ENCODE measurements at places on chromosomes 2 and 18.

DNA sequence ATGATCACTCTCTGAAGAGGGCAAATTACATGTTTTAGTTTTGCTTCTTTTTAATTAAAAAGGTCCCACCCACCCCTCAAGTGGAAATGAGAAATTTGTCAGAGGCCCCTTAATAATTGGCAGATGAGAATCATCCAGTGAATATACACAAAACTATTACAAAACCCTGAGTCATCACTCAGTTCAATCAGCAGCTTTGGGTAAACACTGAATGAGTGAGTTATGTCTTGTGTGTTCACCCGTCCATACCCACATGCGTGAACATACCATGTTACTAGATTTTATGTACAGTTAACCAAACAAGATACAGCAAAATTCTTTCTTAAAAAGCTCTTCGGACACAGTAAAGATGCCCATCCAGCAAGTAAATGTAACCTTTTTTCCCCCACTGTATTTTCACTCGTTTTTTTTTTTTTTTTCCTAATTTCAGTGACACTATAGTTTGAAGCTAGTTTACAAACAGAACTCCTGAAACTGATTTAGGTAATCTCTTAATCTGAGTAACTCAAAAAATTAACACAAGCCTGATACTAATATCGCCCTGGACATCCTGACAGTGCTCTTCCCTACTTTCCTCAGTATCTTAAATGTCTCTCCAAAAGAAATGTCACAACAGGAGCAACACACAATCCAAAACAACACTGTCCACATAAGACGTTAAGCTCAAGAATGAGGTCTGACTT, 1.4 kb downstream of the PSME4 start:
- ATAC-seq, result peak; percentile 17

DNA sequence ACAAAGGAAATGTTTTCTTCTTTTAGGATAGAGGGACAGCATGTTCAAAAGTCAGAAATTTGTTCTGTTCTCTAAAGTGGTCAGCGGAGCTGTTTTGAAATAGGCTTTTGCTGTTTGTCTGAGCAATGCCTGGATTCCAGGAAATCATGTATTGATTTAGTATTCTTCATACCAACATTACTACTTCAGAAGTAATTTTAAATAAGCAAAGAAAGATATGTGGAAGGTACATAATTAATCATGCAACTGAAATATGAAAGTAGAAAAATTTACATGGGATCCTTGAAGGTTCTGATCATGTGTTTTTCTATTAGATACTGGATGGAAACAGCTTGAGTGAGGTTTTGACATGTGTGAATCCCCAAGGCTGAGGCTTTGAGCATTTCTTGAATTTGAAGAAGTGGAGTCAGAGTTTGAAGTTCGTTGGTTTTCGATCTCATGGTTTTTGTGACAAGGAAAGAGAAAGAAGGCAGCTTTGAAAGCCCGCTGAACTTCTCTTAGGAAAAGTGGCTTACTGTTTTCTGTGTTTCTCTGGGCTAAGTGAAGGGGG, 220.0 kb downstream of the LDLRAD4 start:
- ATAC-seq, result no peak

DNA sequence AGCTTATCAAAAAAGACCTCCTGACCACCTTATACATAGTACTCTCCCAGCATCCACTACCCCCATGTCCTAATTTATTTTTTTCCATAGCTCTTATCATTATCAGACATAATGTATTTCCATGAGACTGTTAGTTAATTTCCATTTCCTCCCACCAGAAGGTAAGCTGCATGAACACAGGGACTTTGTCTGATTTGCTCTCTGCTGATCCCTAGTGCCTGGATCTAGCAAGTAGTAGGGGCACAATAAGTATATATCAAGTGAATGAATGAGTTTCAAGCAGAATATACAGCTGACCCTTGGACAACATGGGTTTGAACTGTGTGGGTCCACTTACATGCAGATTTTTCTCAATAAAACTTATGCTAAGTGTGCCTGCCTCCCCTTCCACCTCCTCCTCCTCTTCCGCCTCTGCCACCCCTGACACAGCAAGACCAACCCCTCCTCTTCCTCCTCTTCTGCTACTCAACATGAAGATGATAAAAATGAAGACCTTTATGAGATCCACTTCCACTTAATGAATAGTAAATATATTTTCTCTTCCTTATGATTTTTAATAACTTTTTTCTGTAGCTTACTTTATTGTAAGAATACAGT, 53.8 kb downstream of the CTAGE1 start:
- ATAC-seq, result no peak

DNA sequence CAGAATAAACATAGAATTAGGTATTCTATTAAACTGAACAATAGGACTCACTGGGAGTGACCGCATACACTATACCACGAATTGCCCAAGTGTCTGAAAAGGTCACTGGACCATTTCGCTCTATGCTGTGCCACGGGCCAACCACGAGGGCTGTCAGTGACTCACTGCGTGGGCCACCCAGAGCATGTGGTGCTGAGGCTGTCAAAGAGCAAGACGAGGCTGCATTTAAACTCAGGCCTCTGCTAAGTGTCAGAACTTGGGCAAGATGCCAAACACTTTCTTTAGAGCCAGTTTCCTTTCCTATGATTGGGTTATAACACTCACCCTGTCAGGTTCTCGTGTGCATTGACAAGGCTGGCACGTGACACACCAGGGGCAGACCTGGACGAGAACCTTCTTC, 97.5 kb downstream of the SH3YL1 start:
- no peak for ATAC-seq

GRCh38 chr2:241852981-241853631, 5.6 kb downstream of the PDCD1 start:
- ATAC-seq, result no peak

- ATAC-seq, result no peak
Observed at GRCh38 chr18:68942230-68942629, 144.3 kb downstream of the CCDC102B start.

GRCh38 chr2:102514061-102514785, 41.2 kb downstream of the SLC9A4 start:
- ATAC-seq, result peak; percentile 100

GRCh38 chr2:140356697-140357096, 1576.5 kb upstream of the NXPH2 start:
- no peak for ATAC-seq

DNA sequence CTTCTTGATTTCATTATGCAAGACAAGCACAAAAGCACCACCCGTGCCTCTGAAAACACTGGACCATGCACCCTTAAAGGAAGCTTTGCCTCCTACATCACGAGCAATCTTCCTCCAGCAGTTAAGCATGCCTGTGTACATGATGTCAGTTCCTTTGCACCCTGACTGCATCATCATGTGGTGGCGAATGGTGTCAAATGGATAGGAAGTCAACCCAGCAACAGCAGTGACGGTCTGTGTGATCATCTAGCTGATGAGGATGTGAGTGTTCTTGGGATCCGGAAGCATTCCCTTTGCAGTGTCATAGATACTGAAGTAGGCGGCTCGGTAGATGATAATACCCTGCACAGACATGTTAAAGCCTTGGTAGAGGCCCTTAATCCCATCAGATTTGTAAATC, 240.7 kb upstream of the FAM98A start:
- ATAC-seq, result no peak

- ATAC-seq, result no peak
Observed at GRCh38 chr18:46040747-46041104, 31.3 kb downstream of the PSTPIP2 start.

DNA sequence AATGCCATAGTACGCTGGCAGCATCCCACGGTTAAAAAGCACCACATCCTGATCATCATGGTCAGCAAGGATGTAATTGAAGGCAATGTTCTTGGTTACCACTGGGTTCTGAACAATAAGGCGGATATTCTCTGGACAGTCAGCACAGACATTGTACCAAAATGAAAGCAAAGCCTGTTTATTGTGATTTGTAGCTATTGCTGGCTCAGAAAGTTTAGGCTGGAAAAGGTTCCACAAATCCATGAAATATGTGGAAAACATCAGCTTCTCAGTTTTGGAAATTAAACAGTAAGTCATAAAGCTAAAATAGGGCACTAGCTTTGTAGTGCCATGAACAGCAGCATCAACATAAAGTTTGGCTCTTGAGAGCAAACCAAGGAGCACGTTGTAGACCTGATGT, 52.2 kb downstream of the C2orf74 start:
- no peak for ATAC-seq

DNA sequence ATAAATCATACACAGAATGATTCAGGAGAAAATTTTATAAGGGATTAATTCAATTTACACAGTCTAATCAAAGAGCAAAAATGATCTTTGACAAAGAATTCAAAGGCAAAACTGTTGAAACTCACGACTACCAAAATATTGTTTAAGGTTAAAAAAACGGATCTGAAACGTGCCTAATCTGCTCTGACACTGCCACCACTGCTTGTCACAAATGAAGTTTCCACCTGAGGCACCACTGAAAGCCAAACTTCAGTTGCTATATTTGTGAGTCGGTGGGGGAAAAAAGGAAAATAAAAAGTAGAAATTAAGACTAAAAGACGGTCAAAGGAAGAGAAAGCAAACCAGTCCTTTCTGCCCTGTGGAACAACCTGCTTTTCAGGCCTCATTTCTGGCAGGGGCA, 140.6 kb upstream of the DNMT3A start:
- no peak for ATAC-seq

GRCh38 chr2:127415593-127416505, 2.4 kb upstream of the PROC start:
- ATAC-seq, result peak; percentile 77

DNA sequence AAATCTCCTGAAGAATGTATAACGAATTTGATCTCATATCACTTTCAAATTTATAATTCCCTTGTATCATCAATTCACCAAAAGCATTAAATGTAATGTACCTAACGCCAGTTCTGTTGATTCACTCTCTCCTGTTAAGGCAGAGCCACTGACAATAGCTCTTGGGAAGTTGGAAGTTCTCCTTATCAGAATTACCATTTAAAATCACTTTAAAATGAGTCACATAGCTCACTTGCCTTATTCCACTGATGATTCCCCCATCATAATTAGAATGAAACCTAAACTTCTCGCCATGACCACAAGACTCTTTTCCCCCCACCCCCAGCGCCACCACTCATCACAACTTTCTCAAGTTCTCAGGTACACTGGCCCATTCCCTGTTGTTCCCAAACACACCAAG, 117.1 kb downstream of the PID1 start:
- no peak for ATAC-seq

GRCh38 chr18:60053747-60054304, 154.0 kb downstream of the PMAIP1 start:
- ATAC-seq, result peak; percentile 99

DNA sequence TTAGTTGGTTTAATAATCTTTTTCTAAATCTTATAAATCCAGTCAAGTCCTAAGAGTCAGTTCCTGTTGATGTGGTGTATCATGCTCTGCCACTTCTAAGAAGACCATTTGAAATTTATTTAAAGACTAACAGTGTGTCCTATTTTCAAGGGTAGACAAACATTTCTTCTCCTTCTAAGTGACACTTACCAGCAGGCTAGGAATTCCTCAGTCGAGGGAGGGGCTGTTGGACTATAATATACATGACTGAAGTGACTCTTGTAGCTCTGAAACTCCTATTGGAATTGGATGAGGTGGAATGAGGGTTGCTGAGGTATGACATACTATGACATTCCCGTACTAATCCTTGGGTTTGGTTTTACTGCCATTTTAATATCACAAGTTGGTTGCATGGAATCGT, 30.6 kb downstream of the ITGB6 start:
- no peak for ATAC-seq

- ATAC-seq, result no peak
Observed at GRCh38 chr18:39591649-39592048, 2026.1 kb upstream of the CELF4 start.

GRCh38 chr2:222652491-222653255, 3.2 kb downstream of the FARSB start:
- no peak for ATAC-seq

- no peak for ATAC-seq
Observed at GRCh38 chr2:183069174-183069573, 9.4 kb upstream of the DUSP19 start.

DNA sequence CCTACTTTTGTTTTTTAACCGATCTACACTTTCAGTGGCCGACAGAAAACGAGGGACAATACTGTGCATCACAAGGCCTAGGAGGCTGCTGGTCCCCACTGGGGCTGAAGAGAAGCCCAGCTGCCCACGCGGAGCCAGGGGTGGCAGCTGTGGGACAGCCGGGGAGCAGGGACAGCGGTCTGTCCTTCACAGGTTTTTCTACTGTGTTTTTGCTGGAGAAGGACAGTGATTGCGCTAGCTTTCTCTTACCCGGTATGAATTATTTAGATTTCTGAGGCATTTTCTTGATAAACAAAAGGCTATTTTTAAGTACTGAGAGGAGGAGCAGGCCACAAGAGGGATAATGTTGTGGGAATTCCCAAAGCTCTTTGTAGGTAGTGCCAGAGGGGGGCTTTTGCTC, 219.8 kb downstream of the ATAD2B start:
- ATAC-seq, result no peak

DNA sequence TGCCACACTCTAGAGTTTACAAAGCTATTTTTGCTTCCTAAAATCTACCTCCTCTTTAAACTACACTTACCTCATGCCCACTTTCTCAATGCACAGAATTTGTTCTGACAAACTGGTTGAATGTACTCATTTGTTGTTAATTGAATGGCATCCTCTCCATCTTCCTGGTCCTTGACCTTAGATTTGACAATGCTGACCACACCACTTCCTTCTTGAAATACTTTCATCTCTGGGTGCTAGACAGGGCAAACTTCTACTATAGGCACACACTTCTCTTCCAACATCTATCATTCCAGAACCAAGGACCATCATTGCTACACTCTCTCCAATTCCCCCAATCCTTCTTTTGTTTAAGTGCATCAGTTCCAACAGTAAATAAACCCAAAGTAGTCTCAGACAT, 22.3 kb downstream of the ARL5A start:
- ATAC-seq, result no peak

- ATAC-seq, result no peak
Observed at GRCh38 chr2:232571026-232571474, 20.6 kb downstream of the EIF4E2 start.

GRCh38 chr2:4898706-4899105, 793.5 kb upstream of the SOX11 start:
- ATAC-seq, result no peak

- no peak for ATAC-seq
Observed at GRCh38 chr2:30803281-30803680, 4.0 kb downstream of the CAPN13 start.

- peak; percentile 51 for ATAC-seq
Observed at GRCh38 chr2:138421315-138421970, 80.1 kb upstream of the SPOPL start.

DNA sequence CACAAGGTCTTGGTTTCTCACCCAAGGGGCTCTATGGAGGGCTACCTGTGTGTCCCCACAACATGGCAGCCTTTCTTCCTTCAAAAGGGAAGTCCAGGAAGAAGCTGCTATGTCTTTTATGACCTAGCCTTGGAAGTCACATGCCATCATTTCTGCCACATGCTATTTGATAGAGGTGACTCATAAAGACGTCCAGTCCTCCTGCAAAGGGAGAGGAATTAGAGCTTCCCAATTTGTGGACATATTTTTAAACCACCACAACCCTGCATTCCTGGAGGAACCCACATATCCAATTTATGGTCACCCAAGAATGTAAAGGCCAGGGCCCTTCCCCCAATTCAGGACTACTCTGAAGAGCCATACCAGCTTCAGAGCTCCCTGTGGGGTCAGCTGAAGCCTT, 246.2 kb downstream of the CYP26B1 start:
- ATAC-seq, result no peak

- ATAC-seq, result peak; percentile 62
Observed at GRCh38 chr2:29114946-29115609, at the start of gene CLIP4. CLIP4 (plus strand) TSS chr2:29115415; CDS start chr2:29121389, 5,974 bp downstream.
